Stimulated activated CD4-positive, alpha-beta T cell treated with anti-CD3 and anti-CD28 coated beads, Interleukin-15, amount 100 ng/mL, for 48 hours (primary cell): ENCODE measurements at places on chromosomes 3 and 15.

- no peak for DNase-seq
Observed at GRCh38 chr15:88376574-88377174, 90.5 kb downstream of the MRPL46 start.

- no peak for DNase-seq
Observed at GRCh38 chr15:61383421-61383820, 154.3 kb upstream of the RORA start.

GRCh38 chr15:94412979-94413746 is 181.8 kb downstream of the MCTP2 start:
- no peak for DNase-seq

- DNase-seq, result no peak
Observed at GRCh38 chr3:38397320-38397719, 50.7 kb downstream of the XYLB start.

DNA sequence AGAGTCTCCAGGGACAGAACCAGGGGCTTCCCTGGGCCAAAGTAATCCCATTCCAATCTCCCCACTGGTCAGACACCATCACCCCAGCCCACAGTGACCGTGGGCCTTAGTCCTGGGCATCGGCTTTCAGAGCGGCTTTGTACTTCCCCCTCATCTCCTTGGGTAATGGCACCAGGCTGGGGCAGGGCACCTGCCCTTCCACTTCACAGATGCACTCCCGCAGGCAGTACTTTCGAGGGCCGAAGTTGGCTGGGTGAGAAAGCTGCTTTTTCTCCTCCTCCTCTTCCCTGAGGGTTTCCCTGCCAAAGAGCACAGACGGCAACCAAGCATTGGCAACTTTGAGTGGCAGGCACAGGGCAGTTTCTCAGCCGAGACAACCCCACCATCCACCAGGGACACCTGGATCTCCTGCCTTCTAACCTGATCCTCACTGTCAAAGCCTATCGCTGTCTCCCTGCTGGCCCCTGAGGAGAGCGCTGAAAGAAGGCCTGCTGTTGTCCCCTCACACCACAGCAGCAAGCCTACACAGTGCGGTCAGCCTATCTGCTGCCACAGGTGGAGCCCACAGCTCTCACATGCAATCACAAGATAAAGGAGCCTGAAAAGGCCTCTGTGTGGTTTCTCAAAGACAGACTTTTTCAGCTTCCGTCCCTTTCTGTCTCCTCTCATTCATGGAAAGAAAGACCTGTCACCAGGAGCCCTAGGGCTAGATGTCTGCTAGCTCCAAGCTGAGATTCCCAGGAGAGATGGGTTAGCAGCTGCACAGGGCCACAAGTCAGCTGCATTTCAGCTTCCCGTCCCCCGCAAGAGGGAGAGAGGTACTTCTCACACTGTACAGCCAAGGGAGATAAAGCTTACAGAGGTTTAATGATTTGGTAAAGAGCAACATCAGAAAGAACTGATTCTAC is 12.5 kb downstream of the MRPS25 start:
- no peak for DNase-seq

- no peak for DNase-seq
Observed at GRCh38 chr15:79816571-79816970, 80.2 kb downstream of the MTHFS start.

DNA sequence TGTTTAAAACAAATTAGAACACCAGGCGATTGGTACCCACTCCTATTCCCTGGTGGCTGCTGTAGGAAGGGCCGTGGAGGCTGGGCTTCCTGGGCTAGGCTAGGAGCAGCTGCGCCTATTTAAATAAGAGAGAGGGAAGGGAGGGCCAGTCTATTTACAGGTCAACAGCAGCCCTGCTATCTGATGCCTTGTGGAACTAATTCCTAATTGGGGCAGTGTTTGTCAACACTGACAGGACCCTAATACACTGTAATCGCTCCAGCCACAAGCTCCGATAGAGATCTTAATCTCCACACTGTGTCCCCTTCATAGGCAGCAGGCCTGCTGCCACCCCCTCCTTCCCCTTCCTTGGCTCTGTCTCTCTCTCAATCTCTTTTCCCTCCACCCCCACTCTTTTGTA is 116.9 kb upstream of the SOX14 start:
- no peak for DNase-seq

DNA sequence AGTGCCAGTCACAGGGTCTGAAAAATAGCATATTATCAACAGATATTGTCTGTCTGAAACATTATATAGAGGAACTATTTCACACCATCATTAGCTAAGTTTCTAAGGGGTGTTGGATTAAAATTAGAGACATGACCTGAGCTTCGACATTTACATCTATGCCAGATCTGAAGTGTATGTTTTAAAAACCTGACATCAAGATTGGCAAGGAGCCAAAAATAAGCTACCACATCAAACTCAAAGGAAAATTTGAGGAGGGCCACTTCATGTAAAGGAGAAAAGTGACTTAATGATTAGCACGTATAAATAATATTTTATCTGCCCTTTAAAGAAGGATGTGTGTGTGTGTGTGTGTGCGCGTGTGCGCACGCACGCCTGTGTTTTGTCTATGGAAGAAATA is 752.0 kb upstream of the GRM7 start:
- no peak for DNase-seq

DNA sequence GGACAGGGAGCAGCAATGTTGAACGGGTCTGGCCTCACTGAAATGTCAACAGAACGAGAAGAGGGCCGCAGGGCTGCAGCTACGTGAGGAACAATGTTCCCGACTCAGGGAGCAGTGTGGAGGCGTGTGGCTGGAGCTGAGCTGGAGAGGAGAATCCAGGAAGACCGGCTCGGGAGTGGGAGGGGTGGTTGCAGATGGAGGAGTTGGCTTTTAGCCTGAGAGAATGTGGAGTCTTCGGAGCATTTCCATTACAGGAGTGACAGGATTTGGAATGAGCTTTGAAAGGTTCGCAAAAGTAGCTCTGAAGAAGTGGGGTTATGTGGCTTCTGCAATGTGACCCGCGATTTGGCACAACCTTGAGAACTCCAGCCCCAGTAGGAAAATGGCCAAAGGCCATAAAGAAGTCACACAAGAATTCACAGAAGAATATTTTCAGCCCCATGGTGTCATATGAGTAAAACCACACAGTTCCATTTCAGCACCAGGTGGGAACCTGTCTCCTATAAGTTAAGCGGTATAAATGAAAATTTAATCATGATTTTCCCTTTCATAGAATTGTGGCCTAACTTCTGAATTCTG is 78.8 kb upstream of the NSMCE3 start:
- DNase-seq, result no peak

DNA sequence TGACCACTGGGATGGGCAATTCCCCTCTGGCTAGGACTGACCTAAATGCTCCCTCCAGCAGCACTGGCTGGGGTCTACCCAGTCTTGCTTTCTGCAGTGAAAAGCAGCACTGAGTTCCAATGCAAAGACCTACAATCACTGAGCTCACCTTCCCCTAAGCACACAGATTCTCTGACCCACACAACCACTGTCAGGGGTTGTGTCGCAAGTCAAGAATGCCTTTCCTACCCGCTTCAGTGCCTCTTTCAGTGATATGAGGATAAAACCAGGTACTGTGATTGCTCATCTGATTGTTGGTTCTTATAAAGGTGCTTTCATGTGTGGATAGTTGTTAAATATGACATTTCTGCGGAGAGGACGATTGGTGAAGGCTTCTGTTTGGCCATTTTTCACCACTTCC is 345.6 kb downstream of the GAP43 start:
- no peak for DNase-seq

GRCh38 chr3:18132991-18133390 is 292.1 kb downstream of the SATB1 start:
- DNase-seq, result no peak

GRCh38 chr3:115533218-115533617 is 90.1 kb upstream of the GAP43 start:
- no peak for DNase-seq

DNA sequence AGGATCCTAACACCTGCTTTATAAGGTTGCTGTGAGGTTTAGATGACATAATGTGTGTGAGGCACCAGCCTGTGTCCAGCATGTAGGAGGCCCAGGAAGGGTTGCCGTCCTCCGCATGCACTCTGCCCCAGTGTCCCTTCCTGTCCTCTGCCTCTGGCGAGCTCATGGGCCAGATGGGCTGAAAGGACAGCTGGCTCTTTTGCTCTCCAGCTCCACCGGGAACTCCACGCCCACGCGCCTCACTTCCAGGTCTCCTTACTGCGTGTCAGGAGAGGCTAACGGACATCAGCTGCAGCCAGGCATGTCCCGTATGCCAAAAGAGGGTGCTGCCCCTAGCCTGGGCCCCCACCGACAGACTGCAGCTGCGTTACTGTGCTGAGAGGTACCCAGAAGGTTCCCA is 12.2 kb downstream of the MUC20 start:
- DNase-seq, result no peak

DNA sequence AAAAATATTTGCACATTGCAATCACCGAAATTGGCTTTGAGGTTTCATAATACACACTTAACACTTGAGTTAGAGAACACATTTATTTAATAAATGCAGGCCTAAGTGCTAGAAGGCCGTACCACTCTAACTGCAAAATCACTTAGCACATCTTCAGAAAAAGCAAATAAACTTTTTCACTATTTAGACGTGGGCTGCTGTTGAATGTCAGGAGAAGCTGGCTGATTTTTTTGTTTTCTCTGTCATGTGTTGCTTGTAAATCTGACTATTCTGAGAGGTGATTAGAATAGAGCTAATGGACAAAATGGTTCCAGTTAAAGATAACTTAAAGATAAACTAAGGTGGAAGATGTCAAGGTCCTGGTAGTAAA is 265.1 kb downstream of the FOXP1 start:
- no peak for DNase-seq

- no peak for DNase-seq
Observed at GRCh38 chr15:97890307-97890706, 70.2 kb upstream of the ARRDC4 start.
